Pons (tissue), 1 donor: ENCODE measurements at places on chromosomes 12 and 14.

DNA sequence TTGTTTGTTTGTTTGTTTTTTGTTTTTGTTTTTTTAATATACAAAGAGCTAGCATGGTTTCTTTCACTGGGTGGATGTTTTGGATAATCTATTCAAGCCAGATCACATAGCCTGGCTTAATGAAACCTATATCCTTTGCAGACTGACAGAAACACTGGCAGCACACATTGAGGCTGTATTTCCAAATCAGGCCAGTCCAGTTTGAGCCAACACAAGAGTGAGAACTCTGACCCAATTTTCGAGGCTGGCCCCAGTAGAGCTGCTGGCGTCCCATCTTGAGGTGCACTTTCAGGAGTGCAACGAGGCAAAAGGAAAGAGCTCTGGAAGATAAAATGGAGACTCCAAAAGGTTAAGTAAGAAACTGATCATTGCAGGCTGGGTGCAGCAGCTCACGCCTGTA, 43.9 kb upstream of the ACTN1 start:
- DNase-seq: no peak

DNA sequence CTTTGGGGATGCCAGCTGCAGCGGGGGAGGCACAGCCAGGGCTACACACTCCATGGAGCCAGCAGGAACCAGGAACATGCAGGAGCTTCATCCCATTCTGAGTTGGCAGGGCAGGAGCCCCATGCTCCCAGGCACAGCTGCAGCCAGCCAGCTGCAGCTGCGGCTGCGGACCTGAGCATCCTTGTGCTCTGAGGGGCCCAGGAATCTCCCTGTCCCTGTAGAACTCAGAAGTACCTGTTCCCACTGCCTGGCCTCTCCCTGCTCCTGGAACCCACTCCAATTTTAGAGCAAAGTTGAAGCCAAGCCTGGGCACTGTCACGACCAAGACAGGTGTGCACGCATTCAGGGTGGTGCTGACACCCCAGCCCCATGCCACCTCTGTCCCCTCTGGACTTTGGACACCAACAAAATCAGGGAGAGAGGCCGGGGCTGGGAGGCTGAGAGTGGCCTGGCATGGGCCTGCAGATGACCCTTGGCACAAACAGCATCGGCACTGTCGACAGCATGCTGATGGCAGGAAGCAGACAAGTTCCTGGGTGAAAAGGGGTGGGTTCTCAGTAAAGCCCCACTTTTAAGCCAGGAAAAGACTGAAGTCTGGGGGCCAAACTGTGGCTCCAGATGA, 257.3 kb upstream of the LRFN5 start:
- no peak for DNase-seq

- DNase-seq: no peak
Measured at GRCh38 chr14:64692189-64692985, 11.8 kb upstream of the PLEKHG3 start.

GRCh38 chr12:41850046-41850445, 294.6 kb downstream of the GXYLT1 start:
- no peak for DNase-seq

GRCh38 chr12:21717767-21718166, 56.7 kb downstream of the KCNJ8 start:
- no peak for DNase-seq

DNA sequence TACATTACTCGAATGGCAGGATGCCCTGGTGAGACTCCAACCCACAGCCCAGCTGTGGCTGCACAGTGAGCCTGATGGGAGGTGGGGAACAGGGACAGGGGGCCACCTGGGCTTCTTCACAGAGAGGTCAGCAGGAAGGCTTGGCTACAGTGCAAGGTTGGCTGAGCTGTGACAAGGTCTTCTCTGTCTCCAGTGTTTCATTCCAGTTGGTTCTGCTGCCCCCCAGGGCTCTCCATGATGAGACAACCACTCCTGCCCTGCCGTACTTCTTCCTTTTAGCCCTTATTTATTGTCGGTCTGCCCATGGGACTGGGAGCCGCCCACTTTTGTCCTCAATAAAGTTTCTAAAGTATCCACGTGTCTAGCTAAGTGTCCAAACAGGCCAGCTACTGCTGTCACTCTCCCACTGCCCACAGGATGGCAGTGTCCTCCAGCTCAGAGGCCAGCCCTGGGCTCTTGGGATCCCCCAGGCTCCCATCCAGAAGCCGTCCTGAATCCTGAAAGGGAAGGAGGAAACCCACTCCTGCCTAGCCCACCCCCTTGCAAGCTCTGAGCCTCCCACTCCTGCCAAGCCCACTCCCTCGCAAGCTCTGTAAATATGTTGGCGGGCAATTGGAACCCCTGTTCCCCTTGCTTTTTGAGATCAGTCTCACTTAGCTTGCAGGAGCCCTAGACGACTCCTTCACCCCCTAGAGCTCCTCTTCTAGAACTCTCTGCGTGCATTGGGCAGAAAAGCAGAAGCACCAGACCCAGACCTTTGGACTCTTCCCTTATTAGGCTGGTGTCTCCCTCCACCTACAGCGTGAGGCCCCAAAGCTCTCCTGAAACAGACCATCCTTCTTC, 5.4 kb downstream of the C1QL4 start:
- peak; percentile 70 for DNase-seq

DNA sequence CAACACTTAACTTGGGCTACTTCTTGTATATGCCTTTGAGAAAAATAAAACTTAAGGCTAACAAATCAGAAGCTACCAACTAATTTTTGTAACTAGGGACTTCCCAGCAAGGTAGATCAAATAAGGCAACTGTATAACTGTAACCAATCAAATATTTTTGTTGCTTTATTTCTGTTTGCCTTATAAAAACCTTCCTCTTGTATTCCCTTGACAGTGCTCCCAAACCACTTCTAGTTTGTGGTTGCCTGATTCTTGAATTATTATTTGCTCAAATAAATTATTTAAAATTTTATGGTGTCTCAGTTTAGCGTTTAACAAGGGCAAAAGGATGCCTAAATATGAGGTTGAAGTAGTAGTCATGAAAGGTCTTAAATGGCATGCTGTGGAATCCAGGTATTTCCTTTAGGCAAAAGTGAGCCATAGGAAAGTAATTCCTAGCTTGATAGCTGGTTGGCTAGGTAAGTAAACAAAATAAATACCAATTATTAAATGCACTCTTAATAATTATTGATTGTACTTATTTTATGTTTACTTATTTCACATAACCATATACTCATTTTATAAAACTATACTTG, 632.6 kb downstream of the RPL10L start:
- no peak for DNase-seq
